AML-193 (cell line): ENCODE measurements at places on chromosomes 3 and 15.

- DNase-seq: no peak
Observed at GRCh38 chr3:112786881-112787579, 59.6 kb downstream of the CD200R1L start.

- DNase-seq: peak; percentile 5
Observed at GRCh38 chr3:40086890-40087883, 222.3 kb upstream of the EIF1B start.

DNA sequence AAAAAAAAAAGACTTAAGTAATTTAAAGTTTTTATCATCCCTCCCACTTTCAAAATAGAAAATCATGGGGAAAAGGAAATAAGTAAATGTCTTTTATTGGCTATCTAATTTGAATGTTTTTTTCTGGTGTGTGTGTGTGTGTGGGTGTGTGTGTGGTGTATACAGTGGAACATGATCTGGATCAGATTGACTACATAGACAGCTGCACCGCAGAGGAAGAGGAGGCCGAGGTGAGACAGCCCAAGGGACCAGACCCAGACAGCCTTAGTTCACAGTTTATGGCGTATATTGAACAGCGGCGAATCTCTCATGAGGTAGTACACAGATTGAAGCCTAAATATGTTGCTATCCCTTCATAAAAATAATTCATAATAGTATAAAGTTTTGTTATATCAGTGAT lies 44.5 kb downstream of the LRCH3 start:
- no peak for DNase-seq

DNA sequence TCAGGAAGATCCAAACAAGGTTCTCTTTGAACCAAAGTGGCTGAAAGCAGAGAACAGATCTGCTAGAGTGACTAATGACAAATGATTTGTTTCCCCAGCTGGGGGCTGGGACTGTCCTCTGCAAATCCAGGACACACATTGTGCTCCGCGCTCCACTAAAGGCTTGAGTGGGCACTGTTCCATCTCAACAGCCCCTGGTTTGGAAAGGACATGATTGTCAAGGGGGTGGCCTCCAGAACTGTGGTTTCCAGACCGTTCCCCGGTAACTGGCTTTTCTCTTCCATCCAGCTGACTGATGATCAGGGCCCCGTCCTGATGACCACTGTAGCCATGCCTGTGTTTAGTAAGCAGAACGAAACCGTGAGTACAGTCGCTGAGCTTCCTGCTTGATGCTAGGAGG lies 91.0 kb downstream of the LRTM1 start:
- no peak for DNase-seq

- DNase-seq: no peak
Observed at GRCh38 chr15:90690585-90690984, 26.6 kb upstream of the BLM start.

DNA sequence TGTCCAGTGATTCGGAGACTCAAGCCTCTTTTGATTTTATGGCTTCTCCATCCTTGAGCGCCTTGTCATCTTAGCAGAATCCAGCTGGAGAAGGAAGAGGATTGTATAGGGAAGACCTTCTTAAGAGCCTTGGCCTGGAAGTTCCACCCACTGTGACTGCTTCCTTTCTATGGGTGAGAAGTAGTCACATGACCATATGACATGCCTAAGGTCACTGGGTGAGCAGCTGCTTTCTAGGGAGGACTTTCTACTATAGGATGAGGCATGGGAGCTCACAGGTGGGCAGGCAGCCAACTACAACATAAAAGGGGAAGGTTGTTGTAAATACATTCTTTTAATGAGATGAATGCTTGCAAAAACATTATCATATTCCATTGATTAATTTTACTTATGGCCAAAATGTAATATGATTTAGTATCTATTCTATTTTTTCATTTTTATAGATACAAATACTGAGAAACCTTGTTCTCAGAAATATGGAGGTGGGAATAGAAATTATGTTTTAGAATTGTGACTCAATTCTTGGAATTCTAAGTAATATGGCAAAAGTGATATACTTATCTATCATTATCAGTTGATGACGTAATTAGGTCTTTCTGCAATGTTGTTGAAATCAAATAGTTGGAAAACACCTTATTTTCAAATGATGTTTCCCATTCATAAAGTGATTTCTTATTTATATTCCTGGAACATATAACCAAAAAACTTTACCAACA lies 53.6 kb upstream of the MINAR1 start:
- no peak for DNase-seq

DNA sequence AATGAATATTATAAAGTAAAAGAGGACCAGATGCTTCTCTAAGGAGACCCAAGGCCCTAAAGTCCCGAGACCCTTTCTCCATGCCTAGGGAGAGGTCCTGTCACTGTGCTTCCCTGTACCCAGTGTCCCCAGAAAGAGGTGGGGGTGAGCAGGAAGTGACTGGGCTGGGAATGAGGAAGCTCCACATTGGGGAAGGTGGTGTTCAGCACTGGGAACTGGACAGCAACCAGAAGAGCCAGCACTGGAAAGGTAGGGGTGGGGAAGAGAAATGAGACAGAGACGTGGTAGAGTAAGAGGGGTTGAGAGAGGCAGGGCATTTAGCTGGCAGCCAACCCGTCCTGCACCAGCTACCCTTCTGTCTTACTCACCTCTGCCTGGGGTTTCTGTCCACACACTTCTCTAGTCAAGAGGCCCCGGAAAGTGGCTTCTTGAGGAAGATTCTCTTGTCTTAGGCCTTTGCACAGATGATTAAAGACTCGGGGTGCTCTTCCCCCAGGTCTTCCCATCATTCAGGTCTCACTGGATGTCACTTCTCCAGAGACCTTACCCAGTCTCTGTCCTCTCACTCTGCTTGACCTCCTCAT lies 12.2 kb downstream of the RRP9 start:
- peak; percentile 7 for DNase-seq

GRCh38 chr15:28911310-28911931 lies 25.6 kb downstream of the APBA2 start:
- no peak for DNase-seq

GRCh38 chr3:39718674-39719595 lies 90.5 kb upstream of the MYRIP start:
- DNase-seq: no peak

GRCh38 chr15:72201391-72201921 lies 3.9 kb upstream of the GRAMD2A start:
- no peak for DNase-seq

GRCh38 chr3:72574144-72574543 lies 274.1 kb downstream of the SHQ1 start:
- no peak for DNase-seq

- DNase-seq: no peak
Observed at GRCh38 chr3:50570508-50571279, 1.4 kb downstream of the HEMK1 start.

- no peak for DNase-seq
Observed at GRCh38 chr15:91498046-91498748, 355.3 kb upstream of the SLCO3A1 start.

- DNase-seq: no peak
Observed at GRCh38 chr3:169744366-169745054, 20.4 kb downstream of the TERC start.

- DNase-seq: no peak
Observed at GRCh38 chr3:50454481-50455070, 48.9 kb downstream of the CACNA2D2 start.

- DNase-seq: no peak
Observed at GRCh38 chr15:26051761-26052675, 188.9 kb upstream of the ATP10A start.

GRCh38 chr3:66179793-66180192 lies 41.0 kb upstream of the SLC25A26 start:
- no peak for DNase-seq

- no peak for DNase-seq
Observed at GRCh38 chr3:160474416-160474838, 24.8 kb upstream of the TRIM59 start.

- DNase-seq: no peak
Observed at GRCh38 chr15:38252481-38253350, at the start of gene SPRED1. TSS of gene SPRED1 (plus strand) at chr15:38252836. CDS start at chr15:38253186, 350 bp downstream.

DNA sequence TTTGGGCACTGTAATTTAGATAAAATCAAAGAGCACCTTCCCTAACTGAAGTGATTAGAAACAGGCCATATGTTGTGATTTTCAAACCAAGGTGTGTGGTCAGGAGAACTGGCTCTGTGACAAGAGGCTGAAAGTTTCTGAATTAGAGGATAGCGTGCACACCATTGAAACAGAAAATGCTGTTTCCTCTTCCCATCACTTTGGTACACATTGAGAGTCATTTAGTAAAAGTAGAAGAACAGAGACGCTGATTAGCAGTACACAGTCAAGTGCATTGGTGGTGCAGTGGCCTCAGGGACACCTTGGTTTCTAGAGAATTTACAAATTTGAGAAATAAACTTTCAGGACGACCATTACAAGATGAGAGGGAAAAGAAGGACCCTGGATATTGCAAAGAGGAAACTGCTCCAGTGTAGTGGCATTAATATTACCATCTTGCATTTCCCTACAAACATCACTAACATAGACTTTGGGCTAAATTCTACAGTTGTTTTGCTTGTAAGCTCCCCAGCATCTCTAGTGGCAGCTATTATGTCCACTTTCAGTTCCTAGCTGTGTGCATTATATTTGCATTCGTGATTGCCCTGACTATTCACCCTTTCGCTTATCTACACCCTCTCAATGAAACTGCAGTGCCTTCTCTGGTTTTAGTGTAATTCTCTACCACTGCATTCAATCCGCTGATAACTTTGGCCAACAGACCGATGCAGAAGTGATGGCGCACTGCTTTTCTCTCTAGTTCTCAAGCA lies 728.1 kb upstream of the GRM7 start:
- DNase-seq: no peak

GRCh38 chr3:9826815-9827573 lies 16.8 kb downstream of the RPUSD3 start:
- peak; percentile 62 for DNase-seq

DNA sequence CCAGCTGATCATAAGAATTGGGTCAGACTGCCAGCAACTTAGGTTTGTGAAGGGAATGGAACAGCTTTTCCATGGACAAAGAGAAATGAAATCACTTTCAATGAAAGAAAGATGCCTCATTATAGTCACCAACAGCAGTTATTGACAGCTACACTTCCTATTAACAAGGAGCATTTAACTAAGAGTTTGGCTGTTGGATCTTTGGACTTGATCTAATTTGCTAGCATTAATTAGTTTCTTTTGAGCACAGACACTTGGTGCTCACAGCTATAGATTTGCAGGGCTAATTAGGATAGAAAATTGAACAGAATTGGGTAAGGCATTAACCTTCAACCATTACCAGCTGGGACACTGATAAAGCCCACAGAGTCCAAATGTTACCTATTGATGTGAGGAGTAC lies 24.2 kb downstream of the CMC1 start:
- DNase-seq: no peak

DNA sequence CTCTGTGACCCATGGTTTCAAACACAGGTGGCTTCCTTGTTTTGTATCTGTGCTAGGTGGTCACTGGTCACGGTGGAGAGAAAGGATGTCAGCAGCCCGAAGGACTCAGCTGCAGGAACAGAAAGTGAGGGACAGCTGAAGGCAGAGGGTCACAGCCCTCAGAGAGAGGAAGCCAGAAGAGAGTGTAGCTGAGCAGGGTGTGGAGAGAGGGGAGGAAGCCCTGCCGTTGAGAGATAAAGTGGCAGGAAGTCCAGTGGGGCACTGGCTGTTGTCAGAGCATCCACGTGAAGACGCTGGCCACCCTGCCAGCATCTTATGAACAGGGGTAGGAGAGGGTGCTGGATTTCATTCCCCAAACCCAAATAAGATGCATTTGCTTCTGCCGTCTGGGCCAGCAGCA lies 36.9 kb downstream of the LIMD1 start:
- peak; percentile 85 for DNase-seq

DNA sequence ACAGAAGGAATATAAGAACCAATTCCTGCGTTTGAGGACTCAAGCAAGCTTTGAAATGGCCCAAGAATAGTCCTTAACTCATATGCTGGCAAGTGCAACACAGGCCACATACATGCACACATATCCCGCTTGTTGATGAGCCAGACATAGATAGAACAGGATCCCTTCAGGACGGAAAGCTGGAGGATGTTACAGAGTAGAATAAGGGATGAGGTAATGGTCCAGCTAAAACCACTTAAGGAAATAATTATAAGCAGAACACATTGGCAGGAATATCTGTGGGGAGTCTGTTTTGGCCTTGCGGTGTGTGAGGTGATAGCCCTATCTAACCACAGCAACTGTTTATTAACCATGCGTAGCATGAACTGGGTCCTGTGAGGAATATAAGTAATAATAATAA lies 25.0 kb downstream of the SCG3 start:
- no peak for DNase-seq

DNA sequence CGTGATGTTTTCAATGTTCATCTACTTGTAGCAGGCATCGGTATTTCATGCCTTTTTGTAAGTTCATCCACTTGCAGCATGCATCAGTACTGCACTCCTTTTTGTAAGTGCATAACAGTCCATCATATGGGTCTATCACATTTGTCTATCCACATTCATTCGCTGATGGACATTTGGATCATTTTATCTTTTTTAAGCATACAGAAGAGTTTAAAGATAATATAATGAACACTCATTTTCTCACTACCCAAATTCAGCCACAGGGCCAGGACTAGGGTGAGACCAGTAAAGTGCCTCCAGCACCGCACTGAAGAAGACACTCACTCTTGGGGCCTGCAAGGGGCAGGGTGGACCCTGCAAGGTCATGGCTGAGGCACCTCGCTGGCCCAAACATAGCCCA lies 309.6 kb downstream of the UACA start:
- no peak for DNase-seq

- DNase-seq: no peak
Observed at GRCh38 chr3:72520690-72521308, 327.4 kb downstream of the SHQ1 start.

- no peak for DNase-seq
Observed at GRCh38 chr15:66850078-66850991, 148.3 kb downstream of the SMAD6 start.

- DNase-seq: peak; percentile 55
Observed at GRCh38 chr15:35519541-35520149, 26.3 kb downstream of the DPH6 start.

DNA sequence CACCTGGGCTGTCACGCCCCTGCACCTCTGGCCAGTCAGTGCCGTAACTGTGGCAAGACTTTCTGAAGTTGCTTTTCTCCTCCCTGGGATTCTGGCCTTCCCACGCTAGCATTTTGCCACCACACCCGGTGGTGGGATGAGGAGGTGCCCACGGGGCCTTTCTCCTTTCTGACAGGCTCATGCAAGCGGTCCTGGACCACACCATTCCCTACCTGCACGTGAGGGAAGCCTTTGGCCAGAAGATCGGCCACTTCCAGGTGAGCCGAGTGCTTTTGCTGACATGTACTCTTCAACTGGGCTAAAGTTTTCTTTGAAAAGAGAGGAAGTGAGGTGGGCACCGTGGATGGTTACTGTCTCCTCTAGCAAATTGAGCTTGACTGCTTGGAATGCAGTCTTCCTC lies 9.6 kb downstream of the IVD start:
- DNase-seq: no peak

GRCh38 chr3:8464668-8465067 lies 37.0 kb upstream of the LMCD1 start:
- no peak for DNase-seq
